ENCODE measurements at places on chromosomes 5 and 9.

DNA sequence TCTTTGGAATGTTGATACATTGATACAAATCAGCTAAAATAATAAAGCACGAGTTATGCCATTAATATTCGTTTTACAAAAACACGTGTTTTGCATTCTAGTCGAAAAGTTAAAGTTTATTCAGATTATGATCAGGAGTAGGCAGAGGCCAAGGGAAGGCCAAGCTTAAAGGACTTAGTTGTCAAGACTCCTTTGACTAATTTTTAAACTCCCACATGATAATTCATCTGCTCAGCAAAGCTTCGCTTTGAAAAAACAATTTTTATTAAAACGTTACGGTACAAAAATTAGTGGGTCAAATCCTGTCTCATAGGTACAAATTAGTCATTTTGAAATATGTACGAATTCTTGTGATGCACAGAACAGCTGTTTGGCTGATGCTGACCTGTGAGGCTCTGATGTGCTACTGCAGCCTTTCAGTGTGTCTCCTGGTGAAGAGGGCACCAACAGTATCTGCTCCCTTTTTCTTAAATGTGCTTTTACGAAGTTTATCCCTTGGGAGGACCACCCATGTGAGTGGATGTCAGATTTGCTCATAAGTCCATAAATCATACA is 23.0 kb upstream of the NR3C1 start:
- no peak for DNase-seq

DNA sequence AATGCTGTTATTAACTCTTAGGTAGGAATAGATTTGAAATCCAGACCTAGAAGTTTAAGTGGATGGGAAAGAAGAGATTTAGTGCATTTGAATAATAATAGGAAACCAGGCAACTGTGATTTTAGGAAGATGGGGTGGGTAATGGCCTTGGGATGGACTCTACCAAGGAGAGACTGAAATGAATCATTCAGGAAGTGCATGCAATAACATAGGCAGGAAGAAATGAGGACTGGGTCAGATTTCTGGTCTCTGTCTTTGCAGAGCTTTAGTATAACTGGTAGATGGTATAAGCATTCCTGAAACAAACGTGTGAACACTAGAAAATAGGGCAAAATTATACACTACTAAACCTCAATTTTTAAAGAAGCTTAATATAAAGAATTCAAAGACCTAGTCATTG is 274.4 kb upstream of the CLINT1 start:
- DNase-seq: no peak

DNA sequence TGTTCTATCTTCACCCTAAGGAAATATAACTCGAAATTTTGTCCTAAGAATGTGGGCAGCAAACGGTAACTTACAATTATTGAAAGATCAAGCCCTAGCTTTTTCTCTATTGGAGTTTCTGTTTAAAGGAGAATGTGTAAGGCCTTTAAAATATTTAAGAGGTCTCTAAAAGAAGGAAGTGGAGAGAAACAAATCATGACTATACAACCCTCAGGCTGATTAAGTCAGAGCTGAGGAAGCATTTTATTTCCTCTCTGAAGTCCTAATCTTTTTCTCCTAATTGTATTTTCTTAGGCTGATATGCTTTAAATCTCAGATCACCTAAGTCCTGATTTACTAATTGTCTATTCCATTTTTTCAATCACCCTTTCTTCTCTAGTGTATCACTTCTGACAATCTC is 1708.8 kb upstream of the C9orf72 start:
- no peak for DNase-seq

GRCh38 chr5:108543486-108543885 is 161.6 kb upstream of the FBXL17 start:
- DNase-seq: no peak

DNA sequence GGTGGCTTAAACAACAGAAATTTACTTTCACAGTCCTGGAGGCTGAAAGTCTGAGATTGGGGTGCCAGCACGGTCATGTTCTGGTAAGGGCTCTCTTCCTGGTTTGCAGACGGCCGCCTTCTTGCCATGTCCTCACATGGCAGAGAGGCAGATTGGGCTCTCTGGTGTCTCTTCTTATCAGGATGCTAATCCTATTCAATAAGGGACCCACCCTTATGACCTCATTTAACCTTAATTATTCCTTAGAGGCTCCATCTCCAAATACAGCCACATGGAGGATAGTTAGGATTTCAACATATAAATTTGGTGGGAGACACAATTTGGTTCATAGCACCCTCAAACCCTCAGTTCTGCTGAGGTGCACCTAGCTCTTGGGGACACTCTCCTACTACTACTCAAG is 180.4 kb downstream of the DAB2IP start:
- DNase-seq: no peak

DNA sequence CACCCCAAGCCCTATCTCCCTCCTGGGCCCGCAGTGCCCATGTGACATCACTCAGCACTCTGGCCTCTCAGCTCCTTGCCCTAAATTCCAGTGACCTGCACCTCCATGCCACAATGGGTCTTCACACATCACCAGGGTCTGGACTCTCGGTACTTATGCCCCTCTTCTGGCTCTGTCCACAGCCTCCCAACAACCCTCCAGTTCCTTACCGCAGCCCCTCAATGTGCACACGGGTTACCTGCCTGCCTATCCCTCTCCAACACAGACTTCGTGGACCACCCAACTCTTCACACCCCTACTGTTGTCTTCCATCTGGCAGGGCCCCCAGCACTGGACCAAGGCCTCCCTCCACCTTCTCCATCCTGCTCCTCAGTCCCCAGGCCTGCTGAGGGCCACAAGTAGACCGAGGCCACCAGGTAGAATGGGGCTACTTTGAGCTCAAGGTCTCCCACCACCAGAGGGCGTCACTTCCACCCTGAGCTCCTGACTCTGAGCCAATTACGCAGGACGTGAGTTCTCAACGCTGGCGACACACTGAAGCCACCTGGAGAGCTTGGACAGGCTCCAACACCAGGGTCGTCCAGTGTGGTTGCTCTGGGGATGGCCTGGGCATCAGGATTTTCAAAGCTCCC is 172.1 kb downstream of the GABBR2 start:
- DNase-seq: no peak

GRCh38 chr5:97009921-97010320 is 74.0 kb downstream of the LNPEP start:
- DNase-seq: no peak

DNA sequence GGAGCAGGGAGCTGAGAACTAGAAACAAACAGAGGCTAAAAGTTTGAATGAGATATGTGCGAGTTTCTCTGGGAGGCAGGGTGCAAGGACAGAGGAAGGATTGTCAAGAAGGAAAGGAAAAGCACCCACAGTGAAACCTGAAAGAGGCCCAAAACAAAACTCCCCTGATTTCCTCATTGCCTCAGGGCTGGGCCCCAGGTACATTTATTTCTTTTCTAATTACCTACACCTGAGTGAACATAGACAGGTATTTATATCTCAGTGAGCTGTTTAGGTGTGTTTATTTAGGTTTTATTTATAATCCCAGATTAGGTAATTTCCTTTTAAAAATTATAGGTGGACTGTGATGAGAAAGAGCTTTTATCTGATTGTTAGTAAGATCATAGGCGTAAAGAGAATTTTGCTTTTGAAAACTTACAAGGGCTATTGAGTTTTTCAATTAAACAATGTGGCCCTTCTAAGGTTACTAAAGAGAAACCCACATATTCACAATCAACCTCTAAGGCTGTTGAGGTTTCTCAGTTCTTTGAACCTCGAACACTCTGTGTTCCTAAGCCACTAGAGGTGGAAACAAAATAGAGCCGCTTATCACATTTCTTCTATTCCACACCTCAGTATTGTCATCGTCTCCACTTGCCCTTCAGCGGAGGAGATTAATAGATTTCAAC is 344.8 kb downstream of the ZNF608 start:
- DNase-seq: no peak

DNA sequence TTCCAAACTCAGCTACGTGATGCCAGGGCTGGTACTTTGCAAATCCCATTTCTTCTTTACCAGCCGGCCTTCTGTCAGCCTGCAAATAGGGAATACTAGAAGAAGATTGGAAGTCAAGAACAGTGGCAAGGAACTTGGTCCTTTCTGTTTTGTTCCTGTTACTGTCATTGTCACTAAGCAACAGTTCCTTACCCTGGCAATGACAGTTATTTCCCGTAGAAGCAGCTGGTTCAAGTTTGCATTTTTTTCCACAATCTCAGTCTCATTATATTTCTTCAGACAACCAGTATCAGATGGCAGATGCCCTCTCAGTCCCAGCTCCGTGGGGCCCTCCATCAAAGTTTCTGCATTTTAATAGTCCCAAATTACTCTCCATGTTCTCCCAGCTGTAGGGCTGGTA is 9.1 kb upstream of the C1QTNF2 start:
- DNase-seq: no peak

DNA sequence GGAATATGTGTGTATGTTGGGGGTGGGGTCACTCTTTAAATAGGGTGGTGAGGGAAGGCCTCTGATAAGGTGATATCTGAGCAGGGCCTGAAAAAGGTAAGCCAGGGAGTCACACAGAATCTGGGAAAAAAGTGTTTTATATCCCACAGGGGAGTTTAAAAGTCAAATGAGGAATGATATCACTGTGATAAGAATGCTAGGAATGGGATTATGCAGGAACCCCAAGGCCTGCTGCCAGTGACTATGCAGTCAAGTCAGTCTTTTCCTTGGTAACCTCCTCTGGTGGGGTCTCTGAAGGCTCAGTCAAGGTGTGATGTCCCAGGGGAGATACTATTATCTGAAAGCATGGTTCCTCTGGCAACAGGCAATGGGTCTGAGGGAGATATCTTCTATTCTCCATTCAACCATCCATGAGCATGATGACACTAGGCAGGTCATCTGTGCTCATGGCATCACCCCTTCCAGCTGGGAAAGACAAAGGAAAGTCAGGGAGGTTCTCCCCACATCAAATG is 53.5 kb downstream of the GRIA1 start:
- no peak for DNase-seq

DNA sequence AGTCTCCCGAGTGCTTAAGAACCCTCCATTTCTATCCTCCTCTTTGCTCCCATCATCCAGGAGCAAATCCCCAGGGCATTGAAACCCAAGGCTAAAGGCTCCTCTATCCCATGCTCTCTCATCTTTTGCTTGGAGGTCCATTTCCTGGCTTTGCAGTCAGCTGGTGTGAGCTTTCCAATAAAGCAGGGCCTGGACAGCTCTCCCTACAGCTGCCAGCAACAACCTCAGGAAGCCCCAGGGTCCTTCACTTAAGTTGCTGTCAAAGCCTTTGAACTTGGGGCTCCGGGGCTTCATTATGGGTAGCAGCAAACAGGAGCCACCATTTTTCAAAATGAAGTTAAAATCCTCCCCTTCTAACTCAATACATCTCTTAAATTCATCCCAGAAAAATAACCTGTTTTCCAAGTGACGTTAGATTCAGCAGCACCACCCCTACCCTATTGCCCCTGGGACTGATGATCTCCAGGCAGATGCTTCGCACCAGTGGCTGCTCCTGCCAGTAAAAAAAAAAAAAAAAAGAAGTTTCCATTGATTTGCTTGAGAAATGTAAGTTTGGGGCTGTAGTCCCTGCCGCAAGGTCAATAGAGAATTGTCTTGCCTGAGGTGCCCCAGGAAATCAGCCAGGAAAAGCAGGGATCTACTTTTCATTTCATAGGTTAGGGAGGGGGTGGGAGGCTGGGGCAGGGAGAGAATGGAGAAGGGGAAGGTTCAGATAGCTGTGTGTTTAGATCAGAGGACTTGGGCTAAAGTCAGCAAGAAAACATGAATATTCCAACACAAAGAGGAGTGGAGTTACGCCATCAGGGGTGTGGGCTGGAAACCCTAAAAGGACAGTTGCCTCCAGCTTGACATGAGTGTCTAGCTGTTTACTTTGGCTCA is 83.8 kb upstream of the IL6ST start:
- DNase-seq: no peak

DNA sequence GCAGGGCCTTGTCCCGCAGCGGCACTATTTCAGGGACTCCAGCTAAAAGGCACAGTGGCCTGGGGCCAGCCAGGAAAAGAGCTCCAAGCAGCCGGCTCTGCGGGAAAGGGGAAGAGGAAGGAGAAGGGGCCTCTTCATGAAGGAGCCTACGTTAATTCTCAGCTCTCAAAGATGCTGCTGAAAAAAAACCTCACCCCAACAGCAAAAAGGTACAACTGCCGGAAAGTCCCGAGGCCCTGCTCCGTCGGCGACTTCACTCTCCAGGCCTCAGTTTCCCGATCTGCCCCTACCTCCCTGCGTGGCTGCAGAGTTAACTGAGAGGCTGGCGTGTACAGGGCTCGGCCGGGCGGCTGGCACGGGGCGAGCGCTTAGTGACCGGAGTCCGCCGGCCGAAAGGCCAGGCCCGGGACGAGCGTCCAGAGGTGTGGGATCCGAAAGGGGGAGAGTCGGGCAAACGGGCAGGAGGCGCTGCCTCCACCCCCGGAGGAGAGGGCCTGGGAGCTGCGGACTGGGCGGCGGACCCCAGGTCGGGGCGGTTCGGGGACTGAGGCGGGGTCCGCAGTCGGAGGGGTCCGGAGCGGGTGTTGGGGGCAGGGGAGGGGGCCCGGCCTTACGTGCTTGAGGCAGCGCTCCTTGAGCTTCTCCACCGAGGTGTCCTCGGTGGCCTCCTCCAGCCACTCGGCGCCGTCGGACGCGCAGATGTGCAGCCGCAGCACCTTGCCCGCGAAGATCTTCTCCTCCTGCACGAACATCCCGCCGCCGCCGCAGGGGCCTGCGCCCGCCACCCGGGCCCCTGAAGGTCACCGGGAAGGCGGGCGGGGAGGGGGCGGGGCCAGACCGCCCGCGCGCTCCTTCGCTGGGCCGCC is 529 bp downstream of the UBAC1 start:
- DNase-seq: no peak

- no peak for DNase-seq
Observed at GRCh38 chr5:160742446-160742845, 109.6 kb downstream of the ATP10B start.

DNA sequence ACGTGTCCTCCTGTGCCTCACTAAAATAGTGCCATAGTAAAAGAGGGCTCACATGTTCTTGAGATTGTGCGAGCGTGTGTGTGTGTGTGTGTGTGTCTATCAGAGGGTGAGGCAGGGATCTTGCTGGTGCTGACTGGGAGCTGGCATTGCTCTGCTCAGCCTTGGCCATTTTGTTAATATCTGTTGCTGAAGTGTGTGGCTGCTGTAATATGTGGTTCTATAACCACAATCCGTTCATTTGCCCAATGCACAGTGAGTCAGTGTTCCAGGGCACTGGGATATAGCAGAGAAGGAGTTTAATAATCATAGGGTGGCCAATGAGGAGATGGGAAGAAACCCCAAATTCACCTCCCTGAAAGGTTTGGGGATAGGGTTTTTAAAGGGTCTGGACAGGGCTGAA is 61.3 kb downstream of the RASGRF2 start:
- no peak for DNase-seq
